ENCODE measurements at places on chromosomes 6 and 20. TPM values are rescaled to one million over a fixed set of nuclear protein-coding genes. Genes with fewer than 3 reads are reported as not detected.
A peak's percentile ranks its signal among the peaks of the same experiment; 100 is the strongest.

GRCh38 chr20:23370274-23370673 lies 8.3 kb downstream of the GZF1 start:
- no peak for DNase-seq

DNA sequence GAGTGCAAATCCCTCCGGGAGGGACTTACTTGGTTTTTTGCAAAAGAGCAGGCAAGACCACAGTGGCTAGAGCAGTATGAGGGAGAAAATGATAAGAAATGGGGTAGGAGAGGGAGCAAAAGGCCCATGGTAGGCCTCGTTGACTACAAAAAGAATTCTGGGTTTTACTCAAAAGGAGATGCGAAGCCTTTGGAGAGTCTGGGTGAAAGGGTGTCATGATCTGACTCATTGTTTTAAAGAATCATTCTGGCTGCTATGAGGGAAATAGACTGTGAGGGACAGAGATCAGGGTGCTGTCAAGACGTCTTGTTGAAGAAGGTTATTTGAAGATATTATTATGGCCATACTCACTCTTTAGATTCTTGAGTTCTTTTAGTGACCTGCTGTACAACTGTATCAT lies 13.0 kb downstream of the TBC1D32 start:
- no peak for DNase-seq

DNA sequence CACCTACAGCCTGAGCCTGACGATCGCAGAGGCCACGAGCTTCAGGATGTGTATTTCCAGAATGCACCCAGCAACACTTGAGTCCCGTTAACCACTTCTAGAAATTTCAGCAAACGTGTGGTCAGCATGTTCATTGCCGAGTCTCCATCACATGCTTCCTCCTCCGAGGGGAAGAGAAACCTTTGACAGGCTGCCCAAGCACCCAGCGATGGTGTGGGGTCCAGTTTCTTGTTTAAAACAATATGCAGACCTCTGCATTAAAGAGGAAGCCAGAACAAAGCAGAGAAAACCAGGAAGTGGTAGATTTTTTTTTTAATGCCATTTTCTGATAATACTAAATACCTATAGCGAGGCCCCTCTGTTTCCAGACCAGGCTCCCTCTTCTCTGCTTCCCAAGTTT lies 71.9 kb downstream of the GNAS-AS1 start:
- no peak for DNase-seq

Gene KCNQ5
- 25.8 TPM for total RNA-seq

Gene GJA1
- not detected for total RNA-seq

Gene PHF1
- 30.2 TPM for total RNA-seq

Gene TPBG
- total RNA-seq, result not detected

Gene ZNF311
- not detected for total RNA-seq

Gene MTO1
- total RNA-seq, result 72.5 TPM

Gene LGSN
- total RNA-seq, result 0.76 TPM

DNA sequence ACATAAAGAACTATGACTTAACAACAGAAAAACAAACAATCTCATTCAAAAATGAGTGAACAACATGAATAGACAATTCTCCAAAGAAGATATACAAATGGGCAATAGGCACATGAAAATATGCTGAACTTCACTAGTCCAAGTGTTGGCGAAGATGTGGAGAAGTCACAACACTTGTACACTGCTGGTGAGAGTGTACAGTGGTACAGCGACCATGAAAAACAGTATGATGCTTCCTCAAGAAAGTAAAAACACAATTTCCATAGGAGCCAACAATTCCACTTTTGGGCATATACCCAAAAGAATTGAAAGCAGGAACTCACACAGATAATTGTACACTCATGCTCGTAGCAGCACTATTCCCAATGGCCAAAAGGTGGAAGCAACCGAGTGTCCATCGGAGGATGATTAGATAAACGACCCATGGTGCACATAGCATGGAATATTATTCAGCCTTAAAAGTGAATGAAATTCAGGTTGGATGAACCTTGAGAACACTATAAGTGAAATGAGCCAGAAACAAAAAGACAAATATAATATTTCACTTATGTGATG lies 6.6 kb downstream of the HLA-F start:
- no peak for DNase-seq

Gene OR2H2
- total RNA-seq, result not detected

Gene CST4
- total RNA-seq, result not detected

Gene WFDC5
- not detected for total RNA-seq

DNA sequence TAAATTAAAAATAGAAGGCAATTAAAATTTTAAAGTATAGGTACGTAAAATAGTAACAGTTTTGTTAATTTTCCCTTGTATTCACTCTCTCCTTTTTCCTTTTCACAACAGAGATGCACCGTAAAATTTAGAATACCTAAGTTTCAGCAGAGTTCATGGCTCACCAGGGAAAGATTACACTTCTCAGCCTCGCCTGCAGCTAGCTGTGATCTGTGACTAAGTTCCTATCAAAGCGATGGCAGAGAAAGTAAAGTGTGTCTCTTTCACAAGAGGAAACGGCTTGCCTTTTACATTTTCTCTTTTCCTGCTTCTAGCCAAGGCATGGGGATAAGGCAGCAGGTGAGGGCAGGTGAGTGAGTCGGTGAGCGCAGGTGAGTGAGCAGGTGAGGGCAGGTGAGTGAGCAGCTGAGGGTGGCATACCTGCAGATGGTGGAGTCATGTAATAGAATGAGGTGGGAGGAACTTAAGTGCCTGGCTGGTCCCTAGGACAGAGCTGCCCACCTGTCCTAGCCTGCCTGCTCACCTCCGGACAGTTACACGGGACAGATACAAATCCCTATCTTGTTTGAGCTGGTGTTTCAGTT lies 30.9 kb downstream of the ZFP64 start:
- DNase-seq, result no peak

Gene MPIG6B
- total RNA-seq, result not detected

- peak; percentile 15 for DNase-seq
These were observed 141.9 kb downstream of the PDE7B start for GRCh38 chr6:135993361-135993760.

Gene RNF144B
- total RNA-seq, result 154 TPM

Gene HUS1B
- 1.7 TPM for total RNA-seq

GRCh38 chr6:37141281-37142049 lies 28.5 kb upstream of the PIM1 start:
- DNase-seq, result peak; percentile 25

DNA sequence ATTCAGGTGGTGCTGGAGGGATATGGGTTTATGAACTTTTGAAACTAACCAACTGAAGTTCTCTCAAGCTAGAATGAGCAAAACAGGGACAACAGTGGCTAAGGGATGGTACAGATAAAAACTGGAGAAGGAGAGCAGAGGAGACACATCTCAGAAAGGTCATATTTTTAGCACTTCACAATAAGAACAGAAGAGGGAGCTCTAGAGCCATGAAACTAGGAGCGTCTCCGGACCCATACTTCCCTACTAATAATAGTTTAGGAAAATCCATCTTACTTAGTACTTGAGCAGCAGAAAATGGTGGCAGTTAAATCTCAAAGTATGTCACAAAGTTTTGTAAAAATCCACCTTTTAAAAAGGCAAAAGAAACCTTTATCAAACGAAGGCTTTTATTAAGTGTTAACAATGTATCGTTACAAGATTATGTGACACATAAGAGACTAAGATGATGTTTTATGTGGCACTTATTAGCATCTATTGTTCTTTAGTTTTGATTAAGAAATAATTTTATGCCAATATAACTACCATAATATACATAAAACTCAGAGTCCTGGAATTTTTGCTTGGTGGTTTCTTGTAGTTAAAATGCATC lies 278.6 kb downstream of the TBC1D32 start:
- DNase-seq, result peak; percentile 35

Gene GNAS-AS1
- 11.6 TPM for total RNA-seq

GRCh38 chr20:32706486-32706885 lies 32.7 kb upstream of the C20orf203 start:
- no peak for DNase-seq

Gene SASH1
- not detected for total RNA-seq

DNA sequence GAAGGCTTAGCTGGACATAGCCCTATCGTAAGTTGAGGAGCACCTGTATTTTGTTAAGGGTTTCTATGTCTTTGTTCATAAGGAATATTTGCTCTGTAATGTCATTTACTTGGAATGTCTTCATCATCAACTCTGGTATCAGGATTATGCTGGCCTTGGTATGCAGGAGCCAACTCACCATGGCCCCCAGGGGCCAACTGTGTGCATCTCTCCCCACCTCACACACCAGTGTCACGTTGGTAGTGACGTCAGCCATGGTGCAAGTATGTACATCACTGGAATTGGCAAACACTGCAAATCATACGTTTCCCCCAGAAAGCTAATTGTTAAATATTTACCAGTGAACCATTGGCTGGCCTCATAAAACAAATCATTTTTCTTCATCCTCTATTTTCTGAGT lies 70.8 kb downstream of the YTHDF1 start:
- no peak for DNase-seq

Gene DDAH2
- total RNA-seq, result 26.4 TPM

Gene MED23
- total RNA-seq, result 39.9 TPM

Gene CRISP3
- not detected for total RNA-seq

Gene BTBD9
- total RNA-seq, result 10.8 TPM

DNA sequence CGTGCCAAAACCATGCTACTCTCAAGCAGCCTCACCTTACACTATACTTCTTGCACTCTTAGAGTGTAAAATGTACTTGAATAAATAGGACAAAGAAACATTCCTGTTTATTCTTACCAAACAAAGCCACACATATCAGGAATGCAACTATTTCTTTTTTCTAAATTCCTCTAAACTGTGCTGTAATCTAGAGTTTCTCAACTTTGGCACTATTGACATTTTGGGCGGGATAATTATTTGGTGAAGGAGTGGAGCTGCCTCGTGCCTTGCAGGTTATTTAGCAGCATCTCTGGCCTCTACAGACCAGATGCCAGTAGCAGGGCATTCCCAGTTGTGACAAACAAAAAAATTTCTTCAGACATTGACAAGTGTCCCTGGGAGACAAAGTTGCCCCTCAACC lies 86.9 kb downstream of the PHACTR1 start:
- no peak for DNase-seq

GRCh38 chr6:148328876-148329555 lies 13.6 kb upstream of the SASH1 start:
- no peak for DNase-seq

Gene CGAS
- total RNA-seq, result 0.42 TPM

Gene RIPPLY2
- not detected for total RNA-seq

Gene TAAR6
- total RNA-seq, result not detected

DNA sequence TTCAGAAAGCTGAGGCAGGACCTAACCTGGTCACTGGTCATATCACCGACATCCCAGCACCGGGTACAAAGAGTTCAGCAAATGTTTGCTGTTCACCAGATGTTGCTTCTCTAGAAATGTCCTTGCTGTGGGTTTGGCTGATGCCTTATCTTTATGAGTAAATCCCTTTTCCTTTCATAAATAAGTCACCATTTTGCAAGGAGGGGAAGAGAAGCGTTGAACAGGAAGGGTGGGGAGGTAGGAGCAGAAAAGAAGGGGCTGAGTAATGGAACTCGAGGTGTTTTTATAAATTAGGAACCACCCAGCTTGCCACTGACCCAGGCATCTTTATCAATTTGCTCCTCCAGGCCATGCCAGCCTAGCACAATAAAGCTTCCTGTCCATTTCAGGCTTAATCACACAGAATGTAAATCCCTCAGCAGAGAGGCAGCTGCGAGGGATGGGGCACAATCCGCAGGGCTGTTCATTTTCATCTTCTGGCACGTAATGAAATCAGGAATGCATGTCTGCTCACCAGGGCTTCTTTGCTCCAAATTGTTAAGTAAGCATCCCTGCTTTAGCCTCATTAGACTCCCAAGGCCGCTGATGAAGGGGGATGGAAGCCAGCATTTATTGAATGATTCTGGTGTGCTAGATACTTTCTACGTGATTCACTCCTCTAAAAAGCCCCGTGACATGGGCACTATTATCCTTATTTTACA lies 371.9 kb upstream of the CHD6 start:
- DNase-seq, result no peak

DNA sequence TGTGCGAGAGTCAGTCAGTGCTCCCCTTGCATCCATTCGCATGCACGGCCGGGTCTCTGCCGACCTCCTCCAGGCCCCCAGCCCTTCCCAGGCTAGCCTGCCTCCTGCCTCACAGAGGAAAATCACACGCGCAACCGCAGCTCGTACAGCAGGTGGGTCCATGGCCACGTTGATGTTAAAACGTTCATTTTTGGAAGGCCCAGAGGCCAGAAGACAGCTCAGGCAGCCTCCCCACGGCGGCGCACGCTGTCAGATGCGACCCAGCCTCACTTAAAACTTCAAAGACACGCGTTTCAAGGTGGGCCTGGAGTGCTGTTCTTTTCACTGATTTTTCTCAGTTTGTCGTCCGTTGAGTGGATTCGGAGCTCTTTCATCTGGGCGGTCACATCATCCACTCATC lies 276.5 kb downstream of the SMOC2 start:
- DNase-seq, result no peak

- no peak for DNase-seq
These were observed 251.8 kb downstream of the BTBD9 start for GRCh38 chr6:38387971-38388370.

GRCh38 chr20:63847237-63848002 lies 13.9 kb upstream of the ABHD16B start:
- DNase-seq, result no peak

- peak; percentile 54 for DNase-seq
These were observed 129.7 kb upstream of the BTN3A2 start for GRCh38 chr6:26235302-26235670.

GRCh38 chr6:21103626-21104224 lies 489.8 kb upstream of the SOX4 start:
- no peak for DNase-seq

Gene FAM210B
- total RNA-seq, result 1.3 TPM

Gene ACAT2
- total RNA-seq, result 110 TPM

- DNase-seq, result no peak
These were observed 18.1 kb upstream of the TRIM27 start for GRCh38 chr6:28941684-28942448.

DNA sequence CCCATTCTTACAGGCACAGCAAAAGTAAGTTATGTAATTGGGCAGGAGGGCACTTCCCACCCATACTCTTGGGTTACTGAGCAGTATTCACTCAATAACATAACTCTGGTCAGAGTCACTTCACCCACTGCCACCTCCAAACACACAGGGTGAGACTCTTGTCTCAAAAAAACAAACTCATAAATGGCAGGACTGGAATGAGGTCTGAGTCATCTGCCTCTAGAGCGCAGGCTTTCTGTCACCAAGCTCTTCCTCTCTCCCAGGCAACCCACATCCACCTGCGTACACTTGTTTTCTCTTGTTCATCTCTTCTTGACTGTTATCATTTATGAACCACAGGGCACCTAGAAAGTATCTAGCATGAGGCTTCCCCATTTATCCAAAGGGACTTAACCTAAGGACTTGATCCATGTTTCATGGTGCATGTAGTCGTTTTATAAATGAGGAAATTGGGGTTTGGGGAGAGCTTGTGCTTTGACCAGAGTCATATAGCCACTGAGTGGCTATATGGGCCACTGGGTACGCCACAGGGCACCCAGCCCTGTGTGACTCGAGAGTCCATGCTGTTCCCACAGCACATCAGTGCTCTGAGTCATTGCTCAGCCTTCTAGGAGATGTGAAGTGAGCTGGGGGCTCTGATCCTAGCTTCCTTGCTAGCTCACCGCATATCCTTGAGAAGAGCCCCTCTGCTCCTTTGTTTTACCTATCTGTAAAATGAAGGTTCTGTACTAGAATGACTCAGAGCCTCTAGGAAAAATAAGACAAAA lies 22.4 kb downstream of the C20orf173 start:
- no peak for DNase-seq

Gene VARS2
- 98.9 TPM for total RNA-seq

Gene IPCEF1
- total RNA-seq, result not detected

All from OCI-LY7 (cell line).